ENCODE measurements at places on chromosomes 3 and 15. TPM values are rescaled to one million over a fixed set of nuclear protein-coding genes. Genes with fewer than 3 reads are reported as not detected.

DNA sequence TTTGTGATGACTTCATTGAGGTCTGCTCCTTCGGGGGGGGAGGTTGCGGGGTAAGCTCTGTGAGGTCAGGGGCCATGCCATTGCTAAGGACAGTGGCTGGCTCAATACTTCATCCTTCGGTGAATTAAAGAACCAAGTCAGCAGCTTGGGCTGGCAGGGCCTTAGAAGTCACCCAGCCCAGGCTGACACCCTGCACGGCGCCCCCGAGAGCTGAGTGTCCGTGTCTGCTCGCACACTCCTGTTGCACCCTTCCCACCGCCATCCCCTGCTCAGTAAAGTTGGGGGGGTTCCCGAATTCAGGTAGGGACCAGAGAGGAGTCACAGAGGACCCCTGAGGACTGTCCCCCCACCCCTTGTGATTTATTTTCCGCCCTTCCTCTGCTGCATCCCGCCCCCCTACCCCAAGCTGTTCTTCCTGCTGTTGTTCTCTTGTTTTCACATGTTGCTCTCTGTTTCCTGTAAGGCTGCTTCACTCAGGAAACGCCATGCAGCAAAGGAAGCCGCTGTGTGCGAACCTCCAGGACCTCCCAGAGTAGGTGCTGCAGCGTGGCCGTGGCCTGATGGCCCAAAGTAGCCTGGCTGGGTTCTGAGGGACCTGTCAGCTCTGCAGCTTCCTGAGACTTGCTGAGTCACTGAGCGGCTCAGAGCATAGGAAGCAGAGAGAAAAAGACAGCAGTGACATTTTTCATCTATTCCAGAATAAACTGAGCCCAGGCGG is 14.4 kb downstream of the EFCC1 start:
- no peak for DNase-seq

- no peak for DNase-seq
Observed at GRCh38 chr3:29005862-29006261, 275.0 kb upstream of the RBMS3 start.

- no peak for DNase-seq
Observed at GRCh38 chr3:33041909-33042308, 55.0 kb downstream of the GLB1 start.

- DNase-seq, result no peak
Observed at GRCh38 chr15:86399041-86399954, 319.6 kb downstream of the AGBL1 start.

DNA sequence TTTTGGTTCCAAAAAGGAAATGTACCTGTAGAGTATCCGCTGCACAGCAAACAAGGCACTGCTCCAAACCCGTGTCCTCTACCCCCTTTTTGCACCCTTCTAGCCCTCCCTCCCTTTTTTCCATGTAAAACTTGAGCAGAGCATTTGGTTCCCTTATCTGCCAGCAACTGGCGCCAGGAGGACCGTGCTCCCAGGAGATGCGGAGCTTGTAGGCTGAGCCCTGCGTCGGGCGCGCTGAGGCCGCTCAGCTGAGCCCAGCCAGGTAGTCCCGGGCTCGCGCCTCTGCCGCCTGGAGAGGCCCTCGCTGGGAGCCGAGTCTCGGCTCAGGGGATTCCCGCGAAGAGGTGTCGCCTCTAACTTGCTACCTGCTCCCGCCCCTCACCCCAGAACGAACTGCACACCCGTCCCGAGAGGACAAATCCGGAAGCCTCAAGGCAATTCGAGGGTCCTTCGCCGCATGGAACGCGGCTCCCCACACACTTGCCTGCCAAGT is 575 bp downstream of the TRPM7 start:
- DNase-seq, result peak; percentile 29

- no peak for DNase-seq
Observed at GRCh38 chr3:54120657-54121413, 1.5 kb upstream of the CACNA2D3 start.

GRCh38 chr3:117266806-117267205 is 557.2 kb downstream of the TUSC7 start:
- DNase-seq, result no peak

- no peak for DNase-seq
Observed at GRCh38 chr3:19487386-19487785, 339.1 kb downstream of the KCNH8 start.

- DNase-seq, result no peak
Observed at GRCh38 chr3:39221141-39221530, 28.7 kb upstream of the XIRP1 start.

GRCh38 chr3:31880020-31880419 is 101.0 kb downstream of the OSBPL10 start:
- DNase-seq, result no peak

DNA sequence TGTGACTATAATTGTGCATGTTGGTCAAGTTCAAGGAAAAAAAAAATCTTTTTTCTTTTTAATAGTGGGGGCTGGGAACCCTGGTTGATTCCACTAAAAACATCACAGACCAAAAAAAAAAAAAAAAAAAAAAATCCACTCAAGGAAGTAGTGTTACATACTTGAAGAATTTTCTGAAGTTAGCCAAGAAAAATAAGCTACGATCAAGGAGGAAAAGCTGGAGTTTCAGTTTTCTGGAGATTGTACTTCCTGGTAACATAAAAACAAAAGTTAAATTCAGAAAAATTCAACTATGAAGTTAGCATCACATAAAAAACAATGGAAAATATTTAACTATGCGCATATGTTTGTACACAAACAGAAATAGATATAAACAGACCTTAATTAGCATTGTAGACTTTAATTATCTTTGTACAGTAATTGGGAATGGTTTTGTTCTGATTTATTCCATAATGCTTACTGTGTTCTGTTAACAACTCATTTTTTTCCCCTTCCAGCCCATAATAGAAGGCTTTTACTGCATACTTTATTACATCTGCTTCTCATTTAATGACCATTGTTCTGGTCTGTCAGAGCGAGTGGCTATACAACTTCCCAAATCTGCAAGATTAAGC is 194.3 kb downstream of the RORA start:
- DNase-seq, result no peak

DNA sequence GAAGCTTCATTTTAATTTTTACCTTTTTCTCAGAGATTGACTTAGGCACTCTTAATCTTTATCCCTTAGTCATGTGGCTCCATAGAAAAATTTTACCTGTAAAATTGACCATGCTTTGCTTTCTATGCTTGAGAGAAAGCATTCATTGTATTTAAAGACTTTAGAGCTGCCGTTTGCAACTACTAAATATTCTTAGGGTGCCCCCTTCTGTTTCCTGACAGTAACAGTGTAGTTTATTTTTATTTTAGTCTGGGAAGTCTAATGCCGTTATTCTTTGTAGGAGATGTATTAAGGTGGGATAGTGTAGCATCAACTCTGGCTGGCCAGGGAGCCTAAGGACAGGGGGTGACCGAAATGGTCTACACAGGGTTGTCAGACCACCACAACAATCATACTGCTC is 84.5 kb upstream of the SYNPR start:
- no peak for DNase-seq

DNA sequence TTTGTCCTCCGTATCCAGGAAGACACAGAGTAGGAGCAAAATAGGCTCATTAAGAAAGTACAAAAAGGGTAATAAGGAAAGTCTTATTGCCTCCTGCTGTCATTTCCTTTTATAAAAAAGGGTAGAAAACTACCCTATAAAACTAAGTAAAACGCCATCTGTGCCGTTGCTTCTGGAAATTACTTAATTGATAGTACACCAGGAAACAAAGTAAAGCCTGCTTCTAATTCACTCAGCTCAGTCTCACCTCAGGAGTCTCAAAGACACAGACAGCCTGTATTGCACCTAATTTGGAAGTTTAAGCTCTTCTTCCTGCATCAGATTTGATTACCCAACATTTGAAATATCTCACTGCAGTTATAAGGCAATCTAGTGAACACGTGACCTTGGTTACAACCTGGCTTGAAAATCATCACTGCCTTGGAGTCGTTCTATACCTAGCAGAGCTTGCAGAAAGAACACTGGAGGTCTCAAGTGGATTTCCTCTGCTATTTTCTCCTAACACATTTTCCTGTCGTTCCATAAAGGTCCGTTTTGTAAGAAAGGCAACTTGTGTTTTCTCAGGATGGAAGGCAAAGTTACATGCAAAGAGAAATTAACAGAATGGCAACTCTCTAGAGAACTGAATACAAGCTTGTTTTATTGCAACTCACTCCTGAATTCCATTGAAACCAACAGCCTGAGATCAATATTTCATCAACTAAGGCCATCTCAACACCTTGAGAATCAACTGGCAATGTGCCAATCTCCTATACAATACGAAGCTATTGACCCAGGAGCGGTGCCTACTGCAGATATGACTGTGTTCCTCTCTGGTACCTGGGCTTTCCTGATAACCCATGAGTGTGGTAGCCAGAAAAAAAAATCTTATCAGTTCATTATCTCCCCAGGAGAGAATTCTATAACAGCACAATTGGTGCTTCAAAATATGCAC is 203.3 kb upstream of the LMCD1 start:
- no peak for DNase-seq

DNA sequence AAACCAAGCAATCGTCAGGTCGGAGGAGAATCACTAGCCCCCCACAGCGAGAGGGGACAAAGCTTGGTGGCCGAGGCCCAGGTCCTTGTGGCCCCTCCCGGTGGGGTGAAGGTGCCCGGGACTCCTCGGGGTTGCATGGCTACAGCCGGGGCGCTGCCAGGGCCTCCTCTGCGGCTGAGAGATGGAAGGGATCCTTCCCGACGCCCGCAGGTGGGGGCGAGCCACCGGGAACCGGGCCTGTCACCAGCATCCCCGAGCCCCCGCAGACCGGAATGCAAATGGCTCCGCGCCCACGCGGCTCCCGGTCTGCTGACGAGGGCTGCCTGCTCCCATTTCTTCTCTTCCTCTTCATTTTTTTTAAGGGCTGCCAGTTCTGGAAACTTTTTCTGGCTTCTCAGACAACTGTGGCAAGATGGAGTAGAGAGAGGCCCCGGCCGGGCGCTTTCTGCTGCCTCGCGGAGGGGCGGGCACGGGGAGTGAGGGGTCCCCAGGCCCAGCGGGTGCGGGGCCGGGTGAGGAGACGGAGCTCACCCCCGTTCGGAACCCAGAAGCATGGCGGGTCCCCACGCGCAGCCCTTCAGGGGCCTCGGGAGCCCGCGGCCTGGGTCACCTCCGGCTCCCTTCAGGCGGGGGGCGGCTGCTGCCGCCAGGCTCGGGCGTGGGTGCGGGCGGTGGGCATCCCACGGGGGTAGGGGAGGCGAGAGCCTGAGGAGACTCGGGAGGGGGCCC is 27.5 kb downstream of the MELTF start:
- DNase-seq, result no peak

- no peak for DNase-seq
Observed at GRCh38 chr3:56209982-56210751, 258.1 kb downstream of the ERC2 start.

GRCh38 chr3:151301787-151302186 is 14.8 kb downstream of the GPR87 start:
- no peak for DNase-seq

DNA sequence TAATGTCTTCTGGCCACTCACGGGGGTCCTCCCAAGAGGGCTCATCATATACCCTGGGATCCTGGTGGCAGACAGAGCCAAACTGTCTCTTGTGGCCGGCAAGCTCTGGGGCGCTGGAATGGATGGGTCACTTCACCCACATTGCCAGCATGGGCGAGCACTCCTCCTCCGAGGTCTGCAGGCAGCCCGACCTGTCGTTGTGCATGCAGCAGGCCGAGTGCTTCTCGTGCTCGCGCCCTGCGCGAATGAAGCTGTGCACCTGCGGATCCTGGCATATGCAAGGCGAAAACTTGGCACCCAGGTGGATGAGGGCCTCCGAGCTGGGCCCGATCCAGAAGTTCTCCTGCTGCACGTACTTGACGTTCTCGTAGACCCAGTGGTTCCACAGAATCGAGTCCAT is 33.6 kb upstream of the GRIP2 start:
- DNase-seq, result no peak

WDR49 gene
- 3.2 TPM for total RNA-seq

ITIH3 gene
- total RNA-seq, result 2.8 TPM

CASR gene
- not detected for total RNA-seq

ANKRD63 gene
- total RNA-seq, result not detected

GXYLT2 gene
- total RNA-seq, result 12.9 TPM

TADA3 gene
- total RNA-seq, result 55.8 TPM

DNAH12 gene
- 0.19 TPM for total RNA-seq

APH1B gene
- 17.4 TPM for total RNA-seq

Data from omental fat pad (tissue), 4 donors.